ENCODE measurements at places on chromosomes 7 and 10.

- no peak for DNase-seq
Observed at GRCh38 chr10:25890995-25891394, 43.0 kb upstream of the MYO3A start.

- DNase-seq = no peak
Observed at GRCh38 chr7:19095353-19095860, 22.0 kb downstream of the TWIST1 start.

GRCh38 chr7:8208816-8209215, 53.2 kb downstream of the ICA1 start:
- no peak for DNase-seq

DNA sequence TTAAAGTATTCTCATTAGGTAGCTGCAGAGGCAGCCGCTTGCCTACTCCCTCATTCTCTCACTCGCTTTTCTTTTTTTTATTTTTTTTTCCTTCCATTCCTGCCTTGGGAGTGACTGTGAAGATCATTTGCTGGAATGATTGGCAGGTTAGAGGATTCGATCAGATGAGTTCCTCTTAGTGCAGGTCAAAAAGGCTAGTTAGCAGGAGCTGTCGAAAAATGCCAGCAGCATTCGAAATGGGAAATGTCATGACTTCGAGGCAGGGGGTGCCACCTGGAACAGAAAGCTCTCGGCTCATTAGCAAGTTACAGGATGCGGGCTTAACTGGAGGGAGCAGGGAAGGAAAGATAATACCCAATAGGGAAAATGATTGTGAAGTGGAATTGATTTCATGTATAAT, 137.5 kb upstream of the FZD1 start:
- DNase-seq = no peak

- peak; percentile 8 for DNase-seq
Observed at GRCh38 chr7:127582361-127582760, 3.0 kb downstream of the GCC1 start.

- no peak for DNase-seq
Observed at GRCh38 chr7:82677493-82677892, 233.9 kb upstream of the CACNA2D1 start.

GRCh38 chr7:2573761-2574160, 15.0 kb downstream of the IQCE start:
- DNase-seq = no peak

GRCh38 chr7:28800150-28800549, 158.0 kb downstream of the TRIL start:
- no peak for DNase-seq

- no peak for DNase-seq
Observed at GRCh38 chr7:140653319-140654108, 12.9 kb upstream of the DENND2A start.

DNA sequence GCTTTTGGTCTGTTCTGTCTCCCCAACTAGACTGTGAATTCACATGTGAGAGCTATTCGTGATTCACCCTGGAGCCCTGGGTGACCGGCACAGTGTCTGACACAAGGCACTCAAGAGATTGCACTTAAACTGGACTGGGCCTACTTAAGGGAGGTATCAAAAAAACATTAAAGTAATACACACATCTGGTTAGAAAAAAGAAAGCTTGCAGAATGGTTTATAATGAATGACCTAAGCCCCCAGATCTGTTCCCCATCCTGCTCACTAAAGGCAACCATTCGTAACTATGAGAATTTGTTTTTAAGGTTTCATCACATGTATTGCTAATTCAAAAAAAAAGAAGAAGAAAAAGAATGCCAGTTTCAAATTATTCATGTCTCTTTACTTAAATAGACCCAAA, 74.5 kb downstream of the DGKI start:
- DNase-seq = no peak

GRCh38 chr10:84899268-84899667, 570.9 kb downstream of the CCSER2 start:
- no peak for DNase-seq

DNA sequence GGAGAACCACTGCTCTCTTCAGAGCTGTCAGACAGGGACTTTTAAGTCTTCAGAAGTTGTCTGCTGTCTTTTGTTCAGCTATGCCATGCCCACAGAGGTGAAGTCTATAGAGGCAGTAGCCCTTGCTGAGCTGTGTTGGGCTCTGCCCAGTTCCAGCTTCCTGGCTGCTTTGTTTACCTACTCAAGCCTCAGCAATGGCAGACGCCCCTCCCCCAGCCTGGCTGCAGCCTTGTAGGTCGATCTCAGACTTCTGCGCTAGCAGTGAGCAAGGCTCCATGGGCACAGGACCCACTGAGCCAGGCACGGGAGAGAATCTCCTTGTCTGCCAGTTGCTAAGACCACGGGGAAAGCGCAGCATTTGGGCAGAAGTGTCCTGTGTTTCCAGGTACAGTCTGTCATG, 12.1 kb upstream of the CPA2 start:
- no peak for DNase-seq

DNA sequence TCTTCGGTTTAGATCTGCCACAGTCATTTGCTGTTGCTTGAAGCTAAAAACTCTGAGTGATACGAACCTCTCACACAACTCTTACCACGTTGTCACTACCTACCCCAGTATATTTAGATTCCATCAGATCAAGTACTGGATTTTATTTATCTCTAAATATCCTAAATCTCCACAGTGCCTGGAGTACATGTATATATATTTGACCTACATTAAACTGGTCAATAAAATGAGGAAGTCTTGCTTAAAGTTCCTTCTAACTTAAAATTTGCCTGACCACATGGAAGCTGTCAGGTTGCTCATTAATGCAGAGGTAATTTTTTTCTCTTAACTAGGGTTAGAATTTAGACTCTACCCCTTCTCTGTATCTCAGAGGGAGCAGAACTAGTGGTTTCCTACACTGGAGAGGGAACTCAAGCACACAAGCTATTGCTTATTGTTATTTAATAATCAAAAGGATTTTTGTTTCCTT, 3.1 kb upstream of the MACC1 start:
- DNase-seq = no peak

GRCh38 chr10:76738991-76739390, 898.6 kb downstream of the KCNMA1 start:
- DNase-seq = no peak

GRCh38 chr10:123831259-123831658, 60.3 kb downstream of the CPXM2 start:
- DNase-seq = no peak

GRCh38 chr10:69123306-69123746, 652 bp upstream of the VPS26A start:
- no peak for DNase-seq

DNA sequence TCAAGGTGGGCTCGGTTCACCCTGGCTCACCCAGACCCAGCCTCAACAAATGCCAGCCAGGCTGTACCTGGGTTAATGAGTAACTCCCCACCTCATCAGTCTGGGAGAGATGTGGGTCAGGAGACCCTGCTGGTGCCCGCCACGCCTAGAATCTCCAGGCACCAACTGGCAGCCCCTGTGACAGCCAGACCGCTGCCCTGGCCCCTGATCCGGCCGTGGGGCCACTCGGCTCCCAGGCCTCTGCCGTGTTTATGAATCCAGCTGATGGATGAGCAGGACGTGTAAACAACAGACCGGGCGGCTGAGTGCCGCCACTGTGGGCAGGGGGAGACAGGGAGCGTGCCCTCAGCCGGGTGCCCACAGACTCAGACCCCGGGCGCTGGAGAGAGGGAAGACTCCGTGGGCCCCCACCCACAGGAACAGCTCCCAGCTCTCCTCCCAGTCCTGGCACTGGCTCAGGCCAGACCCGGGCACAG, 34.0 kb upstream of the PDGFA start:
- DNase-seq = no peak

DNA sequence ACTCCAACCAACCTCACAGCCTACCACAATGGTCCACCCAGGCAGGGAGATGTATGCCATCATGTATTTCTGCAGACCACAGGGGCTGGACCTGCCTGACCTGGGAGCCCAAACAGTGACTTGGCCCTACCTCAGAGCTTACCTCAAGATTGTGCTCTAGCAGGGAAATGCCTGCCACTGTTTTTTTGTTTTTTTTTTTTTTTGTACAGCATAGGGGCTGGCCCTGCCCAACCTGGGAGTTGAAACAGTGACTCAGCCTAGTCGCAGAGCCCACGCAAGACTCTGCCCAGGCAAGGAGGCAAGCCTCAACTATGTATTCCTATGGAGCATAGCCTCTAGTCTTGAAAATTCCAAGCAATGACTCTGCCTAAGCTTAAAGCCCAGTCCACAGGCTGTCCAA, 39.3 kb upstream of the CDK6 start:
- DNase-seq = no peak

DNA sequence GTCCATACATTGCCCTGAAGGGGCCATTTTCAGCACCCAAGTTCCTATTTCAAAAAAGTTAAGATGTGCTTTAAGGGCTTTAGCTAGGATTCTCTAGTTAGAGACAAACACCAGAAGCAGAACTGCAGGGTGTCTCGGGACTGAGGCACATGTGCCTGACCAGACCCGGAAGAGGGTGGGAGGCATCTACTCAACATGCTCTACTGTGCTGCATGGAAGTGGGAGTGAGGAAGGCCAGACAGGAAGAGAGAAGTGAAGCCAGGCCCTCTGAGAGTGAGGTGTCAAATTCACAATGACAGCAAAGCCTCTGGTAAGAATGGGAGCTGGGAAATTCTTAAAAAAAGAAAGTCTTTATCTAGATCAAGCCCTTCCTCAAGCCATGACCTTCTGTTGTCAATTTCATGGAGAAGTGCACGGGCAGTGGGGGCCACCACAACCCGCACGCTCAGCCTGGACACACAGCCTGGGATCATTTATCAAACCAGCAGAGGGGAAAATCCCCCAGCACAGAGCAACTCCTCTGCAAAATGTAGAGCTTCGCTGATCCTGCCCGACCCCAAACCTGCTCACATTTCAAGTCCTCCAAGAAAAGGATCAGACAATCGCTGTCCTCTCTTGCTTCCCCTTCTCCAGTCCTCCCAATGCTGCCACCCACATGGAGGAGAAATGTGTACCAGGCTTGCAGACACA, 38.7 kb downstream of the PLXNA4 start:
- no peak for DNase-seq

DNA sequence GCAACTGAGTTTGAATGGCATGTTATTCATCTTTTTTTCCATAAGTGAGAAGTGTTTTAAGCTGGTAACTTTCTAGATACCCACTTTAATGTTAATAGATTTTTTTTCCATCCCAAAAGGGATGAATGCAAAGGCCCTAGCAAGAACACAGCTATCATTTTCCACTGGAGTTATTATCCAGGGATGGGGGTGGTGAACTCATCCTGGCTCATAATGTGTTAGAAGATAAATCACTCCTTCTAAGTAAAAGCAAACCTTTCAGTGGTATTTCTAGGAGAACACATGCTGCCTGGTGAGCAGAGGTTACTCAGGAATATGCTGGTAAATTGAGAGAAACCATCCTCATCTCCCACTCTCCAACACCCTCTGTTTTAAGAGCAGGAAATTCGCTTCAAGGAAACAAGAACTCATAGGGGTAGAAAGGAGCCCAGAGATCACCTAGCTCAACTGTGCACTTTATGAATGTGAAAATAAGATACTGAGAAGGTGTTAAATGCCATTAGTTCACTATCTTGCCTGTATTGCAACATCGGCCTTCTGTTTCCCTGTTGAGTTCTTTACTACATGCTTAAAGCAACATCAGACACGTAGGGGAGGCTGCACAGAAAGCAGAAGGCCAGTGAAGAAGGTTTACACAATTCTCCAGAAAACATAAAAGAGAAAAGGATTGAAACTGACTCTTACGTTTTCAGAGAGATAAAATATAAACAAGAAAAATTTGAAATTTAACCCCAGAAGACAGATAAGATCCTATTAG, 264.0 kb upstream of the PRKCQ start:
- DNase-seq = no peak

GRCh38 chr10:102673819-102674511, 29.7 kb downstream of the TRIM8 start:
- DNase-seq = peak; percentile 32

- DNase-seq = no peak
Observed at GRCh38 chr10:2081501-2081900, 344.2 kb upstream of the ADARB2 start.

Measured in amygdala (tissue), 56 donors.